ENCODE measurements at places on chromosomes 12 and 14. TPM values are rescaled to one million over a fixed set of nuclear protein-coding genes. Genes with fewer than 3 reads are reported as not detected.

Gene BTBD6
- 31.9 TPM for total RNA-seq

Gene TNS2
- 23.2 TPM for total RNA-seq

Gene STRN3
- 71.7 TPM for total RNA-seq

Gene CALCOCO1
- 84.9 TPM for total RNA-seq

Gene LALBA
- not detected for total RNA-seq

Gene AICDA
- total RNA-seq: not detected

Gene NPFF
- not detected for total RNA-seq

Gene MUCL1
- not detected for total RNA-seq

Gene EFS
- total RNA-seq: 3.1 TPM

Gene KRT82
- not detected for total RNA-seq

Gene CLEC4C
- not detected for total RNA-seq

Gene SAMD15
- 3.1 TPM for total RNA-seq

Gene IL26
- total RNA-seq: not detected

Gene KRT7
- total RNA-seq: 16.1 TPM

Gene CLEC4D
- not detected for total RNA-seq

Gene FOXN4
- not detected for total RNA-seq

Gene DNAJC22
- total RNA-seq: 6.0 TPM

Gene FBRSL1
- 1.0 TPM for total RNA-seq

Gene TMTC2
- 49.8 TPM for total RNA-seq

Gene SLC17A8
- not detected for total RNA-seq

Gene KCNC2
- not detected for total RNA-seq

Gene PLCZ1
- not detected for total RNA-seq

Gene CLEC9A
- total RNA-seq: not detected

Gene SLCO1A2
- not detected for total RNA-seq

Gene PLBD1
- 1.1 TPM for total RNA-seq

Gene LRRC43
- 2.6 TPM for total RNA-seq

Gene CLBA1
- 7.1 TPM for total RNA-seq

Gene FAM181A
- not detected for total RNA-seq

Gene PMCH
- total RNA-seq: not detected

Gene A2M
- 12.1 TPM for total RNA-seq

Gene GPR68
- 13.3 TPM for total RNA-seq

Gene CCNT1
- 19.1 TPM for total RNA-seq

Gene RNFT2
- 1.3 TPM for total RNA-seq

Gene ZNF839
- 8.0 TPM for total RNA-seq

Gene BCL2L2
- total RNA-seq: 12.8 TPM

Gene LIN7A
- total RNA-seq: 12.7 TPM

Gene GLIPR1L2
- total RNA-seq: 0.71 TPM

Gene DEPDC4
- total RNA-seq: 0.71 TPM

Gene NR1H4
- 0.37 TPM for total RNA-seq

Gene ARMH4
- total RNA-seq: 4.0 TPM

Gene GOLGA5
- 50.3 TPM for total RNA-seq

Gene JAG2
- 0.57 TPM for total RNA-seq

Data from smooth muscle cell of bladder (primary cell).